ENCODE measurements at places on chromosomes 7 and 10. TPM values are rescaled to one million over a fixed set of nuclear protein-coding genes. Genes with fewer than 3 reads are reported as not detected.
A peak's percentile ranks its signal among the peaks of the same experiment; 100 is the strongest.

CALML5 gene
- polyA plus RNA-seq, result not detected

- no peak for DNase-seq
Observed at GRCh38 chr10:947051-947450, 15.5 kb upstream of the LARP4B start.

DNA sequence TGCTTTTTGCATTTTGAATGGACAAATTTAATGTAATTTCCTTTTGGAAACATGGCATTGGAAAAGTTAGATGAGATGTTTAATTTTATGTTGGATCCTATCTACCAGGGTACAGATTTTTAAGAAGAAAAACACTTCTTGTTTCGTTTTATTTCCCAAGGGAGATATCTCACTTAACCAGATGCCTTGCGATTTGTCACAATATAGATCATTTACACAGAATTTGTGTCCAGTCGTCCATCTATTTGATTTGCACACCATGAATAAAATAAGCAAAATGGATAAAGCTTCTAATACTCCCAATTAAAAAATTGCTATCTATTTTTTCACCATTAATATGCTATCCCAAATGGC is 25.7 kb downstream of the HDAC9 start:
- DNase-seq, result no peak

DNA sequence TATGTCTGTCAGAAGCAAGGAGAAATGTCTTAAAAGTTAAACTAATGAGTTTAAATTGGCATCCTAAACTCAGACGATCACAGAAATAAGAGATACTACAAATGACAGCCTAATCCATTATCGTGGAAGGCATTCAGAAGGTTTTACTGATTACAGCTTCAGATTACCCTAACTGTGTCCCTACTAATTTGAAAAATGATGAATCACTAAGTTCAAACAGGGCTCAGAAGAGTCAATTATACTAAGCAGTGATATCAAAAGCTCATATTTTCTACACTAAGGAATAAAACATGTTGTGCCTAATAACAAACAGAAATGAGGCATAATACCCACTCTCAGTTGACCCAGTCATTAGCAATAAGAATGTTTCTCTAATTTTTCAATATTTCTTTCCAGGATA is 152.0 kb upstream of the NRBF2 start:
- no peak for DNase-seq

DNA sequence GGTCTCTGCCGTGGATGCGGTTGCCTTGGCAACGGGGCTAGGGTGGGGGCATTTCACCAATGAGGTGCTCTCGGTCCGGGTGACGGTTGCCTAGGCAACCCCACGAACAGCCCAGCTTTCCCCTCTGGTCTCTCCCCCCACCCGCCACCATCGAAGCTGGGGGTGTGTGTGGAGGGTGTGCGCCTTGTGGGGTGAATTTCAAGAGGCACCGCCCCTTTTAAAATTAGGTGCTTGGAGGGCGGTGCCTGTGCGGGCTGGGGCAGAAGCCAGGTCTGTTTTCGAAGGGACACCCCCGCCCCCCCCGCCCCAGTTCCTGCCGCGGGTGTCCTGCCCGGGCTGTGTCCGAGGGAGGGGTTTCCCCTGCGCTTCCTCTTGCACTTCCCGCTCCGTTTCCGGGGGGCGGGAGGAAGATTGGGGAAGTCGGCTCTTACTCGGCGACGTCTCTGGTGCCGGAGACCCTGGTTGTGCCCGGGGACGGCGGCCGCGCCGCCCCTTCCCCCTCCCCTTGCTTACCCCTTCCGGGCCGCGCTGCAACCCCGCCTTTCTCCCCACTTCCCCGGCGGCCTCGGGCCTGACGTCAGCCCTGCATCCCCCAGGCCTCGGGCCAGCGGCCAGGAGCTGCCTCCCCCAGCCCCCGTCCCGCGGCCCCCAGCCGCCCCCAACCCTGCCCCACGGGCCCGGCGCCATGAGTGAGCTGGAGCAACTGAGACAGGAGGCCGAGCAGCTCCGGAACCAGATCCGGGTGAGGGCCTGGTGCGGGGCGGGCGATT is 2.2 kb downstream of the GNB2 start:
- peak; percentile 29 for DNase-seq

ICA1 gene
- 17.4 TPM for polyA plus RNA-seq

- peak; percentile 17 for DNase-seq
Observed at GRCh38 chr7:128672927-128673517, 930 bp downstream of the GARIN1A start.

- no peak for DNase-seq
Observed at GRCh38 chr10:104317269-104317710, 21.0 kb downstream of the ITPRIP start.

LIPM gene
- not detected for polyA plus RNA-seq

GRCh38 chr10:8439040-8439439 is 384.6 kb downstream of the GATA3 start:
- DNase-seq, result no peak

GRCh38 chr7:106952658-106953231 is 87.7 kb downstream of the PIK3CG start:
- DNase-seq, result no peak

DUSP5 gene
- polyA plus RNA-seq, result 11.3 TPM

DNA sequence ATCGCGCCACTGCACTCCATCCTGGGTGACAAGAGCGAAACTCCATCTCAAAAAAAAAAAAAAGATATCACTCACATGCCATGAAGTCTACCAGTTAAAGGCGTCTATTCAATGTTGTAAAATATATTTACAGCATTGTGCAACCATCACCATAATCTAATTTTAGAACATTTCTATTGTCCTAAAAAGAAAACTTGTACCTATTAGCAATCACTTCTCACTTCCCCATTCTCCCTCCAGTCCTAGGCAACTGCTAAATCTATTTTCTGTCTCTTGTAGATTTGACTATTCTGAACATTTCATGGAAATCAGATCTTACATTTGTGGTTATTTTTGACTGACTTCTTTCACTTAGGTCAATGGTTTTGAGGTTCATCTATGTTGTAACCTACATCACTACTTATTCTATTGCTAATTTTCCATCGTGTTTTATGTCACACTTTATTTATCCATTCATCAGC is 25.2 kb upstream of the OTUD1 start:
- no peak for DNase-seq

LRRC18 gene
- polyA plus RNA-seq, result 0.17 TPM

TSPAN14 gene
- 85.2 TPM for polyA plus RNA-seq

DNA sequence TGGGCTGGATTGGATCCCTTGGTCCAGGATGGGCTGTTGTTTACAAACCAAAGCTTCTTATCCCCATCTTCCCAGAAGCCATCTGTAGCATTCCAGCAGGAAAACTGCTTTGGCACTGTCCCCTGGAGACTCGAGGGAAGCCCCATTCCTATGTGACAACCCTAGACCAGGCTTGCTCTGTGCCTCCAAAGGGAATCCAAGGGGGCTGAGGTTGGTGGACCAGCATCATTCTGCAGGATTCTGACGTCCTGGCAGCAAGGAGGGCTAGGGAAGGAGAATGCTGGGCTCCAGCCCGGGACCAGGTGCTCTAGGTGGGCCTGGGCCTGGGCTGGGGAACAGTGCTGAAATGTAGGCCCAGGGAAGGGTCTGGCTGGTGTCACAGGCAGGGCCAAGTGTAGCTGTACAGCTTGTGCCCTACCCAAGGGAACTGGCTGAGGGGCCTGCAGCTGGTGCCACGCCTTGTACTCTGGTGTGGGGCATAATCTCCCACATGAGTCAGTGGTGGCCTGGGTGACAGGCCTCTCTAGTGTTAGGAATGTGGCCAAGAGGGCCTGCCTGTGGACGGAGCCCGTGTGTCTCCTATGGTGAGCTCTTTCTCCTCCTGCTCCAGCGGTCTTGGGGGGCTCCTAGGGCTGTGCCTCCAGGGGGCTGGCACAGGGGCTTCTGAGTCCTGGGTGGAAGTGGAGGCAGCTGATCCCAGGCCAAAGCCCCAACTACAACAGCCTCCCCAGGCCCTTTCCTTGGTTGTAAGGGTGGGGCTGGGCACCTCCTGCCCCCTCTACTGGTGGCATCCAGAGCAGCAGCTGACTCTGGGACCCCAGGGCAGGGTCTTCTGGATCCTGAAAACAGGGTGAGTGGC is 25.2 kb downstream of the TRIM8 start:
- no peak for DNase-seq

DNA sequence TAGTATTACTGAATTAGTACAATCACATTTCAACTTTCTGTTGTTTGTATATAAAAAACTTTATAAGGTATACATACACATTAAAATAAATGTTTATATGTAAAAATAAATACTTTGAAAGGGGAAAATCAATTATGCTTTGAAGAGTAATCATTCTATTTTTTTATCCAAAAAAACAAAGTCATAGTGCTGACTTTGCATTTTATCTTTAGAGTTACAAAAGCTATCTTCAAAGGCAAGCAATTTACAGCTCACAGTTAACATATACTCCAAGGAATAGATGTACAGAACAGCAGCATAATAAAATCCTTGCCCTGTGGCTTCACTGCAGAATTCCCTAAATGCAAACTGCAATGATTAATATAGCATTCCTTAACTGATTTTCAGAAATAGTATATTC is 53.2 kb downstream of the MAGI2 start:
- no peak for DNase-seq

DNA sequence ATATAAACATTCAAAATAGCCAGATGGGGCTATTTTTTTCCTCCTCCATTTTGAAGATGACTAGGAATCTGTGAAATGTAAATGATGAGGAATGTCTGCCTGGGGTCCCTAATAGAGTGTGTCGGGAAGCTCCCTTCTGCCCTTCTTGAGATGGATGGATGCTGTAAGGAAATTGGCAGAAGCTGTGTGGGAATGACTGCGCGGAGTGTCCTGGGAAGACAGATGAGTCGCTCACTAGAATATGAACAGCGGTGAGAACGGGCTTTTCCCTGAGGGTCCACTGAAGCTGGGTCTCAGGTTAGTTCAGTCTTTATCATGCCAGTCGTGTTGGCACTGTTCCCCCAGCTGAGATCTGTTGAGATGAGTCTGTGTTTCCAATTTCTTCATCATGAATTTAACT is 75.1 kb upstream of the PLPP4 start:
- no peak for DNase-seq

PRSS58 gene
- polyA plus RNA-seq, result not detected

DNA sequence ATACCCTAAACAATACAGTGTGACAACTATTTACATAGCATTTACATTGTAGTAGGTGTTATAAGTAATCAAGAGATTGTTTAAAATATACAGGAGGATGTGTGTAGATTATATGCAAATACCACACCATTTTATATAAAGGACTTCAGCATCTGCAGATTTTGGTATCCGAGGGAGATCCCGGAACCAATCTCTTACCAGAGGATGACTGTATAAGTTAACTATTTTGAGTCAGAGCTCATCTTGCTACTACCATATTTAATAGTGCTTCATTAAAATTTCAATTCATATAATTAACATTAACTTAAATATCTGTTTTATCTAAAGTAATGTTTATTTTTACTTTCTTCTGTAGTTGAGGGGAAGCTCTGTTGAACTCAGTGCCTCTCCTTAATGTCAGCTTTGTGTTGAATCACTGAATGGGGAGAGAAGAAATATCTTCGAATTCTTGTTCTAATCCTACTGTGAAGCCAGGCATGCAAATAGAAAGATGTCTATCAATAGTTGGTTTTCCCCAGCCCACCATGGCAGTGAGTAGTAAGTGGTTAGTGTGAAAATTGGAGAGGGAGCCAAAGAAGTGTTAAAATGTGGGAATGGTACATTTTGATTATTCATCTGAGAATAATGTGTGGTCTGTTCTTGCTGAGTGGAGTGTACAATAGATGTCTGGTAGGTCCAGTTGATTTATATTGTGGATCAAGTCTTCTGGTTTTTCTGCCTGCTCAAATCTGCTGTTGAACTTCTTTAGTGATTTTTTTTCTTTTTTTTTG is 90.1 kb upstream of the CYP26C1 start:
- DNase-seq, result no peak

GRCh38 chr7:80611779-80612178 is 26.7 kb upstream of the CD36 start:
- no peak for DNase-seq

SPDYE2 gene
- polyA plus RNA-seq, result 10.5 TPM

GRCh38 chr10:103804871-103805270 is 50.5 kb downstream of the SH3PXD2A start:
- no peak for DNase-seq

GRCh38 chr7:40120020-40120419 is 14.4 kb downstream of the MPLKIP start:
- no peak for DNase-seq

GRCh38 chr10:96222441-96222840 is 48.9 kb downstream of the BLNK start:
- DNase-seq, result no peak

- no peak for DNase-seq
Observed at GRCh38 chr7:2571409-2571808, 12.6 kb downstream of the IQCE start.

GRCh38 chr7:24587853-24588252 is 14.6 kb downstream of the PALS2 start:
- DNase-seq, result no peak

- DNase-seq, result no peak
Observed at GRCh38 chr7:55349121-55349520, 16.0 kb upstream of the LANCL2 start.

UNC5B gene
- 120 TPM for polyA plus RNA-seq

All from left renal cortex interstitium (tissue), 4 donors.